ENCODE measurements at places on chromosomes 4 and X.

GRCh38 chrX:29071525-29072320 lies 484.5 kb downstream of the IL1RAPL1 start:
- DNase-seq: no peak

GRCh38 chr4:44017422-44017739 lies 431.2 kb downstream of the KCTD8 start:
- DNase-seq: no peak

- no peak for DNase-seq
Measured at GRCh38 chr4:155822572-155822971, 43.5 kb downstream of the ASIC5 start.

DNA sequence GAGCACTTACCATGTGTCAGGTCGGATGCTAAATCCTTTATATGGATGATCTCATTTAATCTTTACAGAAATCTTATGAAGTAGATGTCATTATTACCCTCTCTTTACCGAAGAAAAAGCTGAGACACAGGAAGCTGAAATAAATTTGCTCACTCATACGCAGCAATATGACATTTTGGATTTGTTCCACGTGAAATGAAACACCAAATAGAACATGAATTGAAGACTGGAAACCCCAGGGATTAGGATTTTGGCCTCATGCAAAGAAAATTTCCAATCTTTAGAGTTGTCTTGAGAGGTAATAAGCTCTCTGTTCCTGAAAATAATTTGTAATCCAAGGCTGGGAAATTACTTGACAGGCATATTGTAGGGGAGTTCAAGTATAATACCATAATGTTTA lies 354.4 kb upstream of the CLNK start:
- DNase-seq: no peak

DNA sequence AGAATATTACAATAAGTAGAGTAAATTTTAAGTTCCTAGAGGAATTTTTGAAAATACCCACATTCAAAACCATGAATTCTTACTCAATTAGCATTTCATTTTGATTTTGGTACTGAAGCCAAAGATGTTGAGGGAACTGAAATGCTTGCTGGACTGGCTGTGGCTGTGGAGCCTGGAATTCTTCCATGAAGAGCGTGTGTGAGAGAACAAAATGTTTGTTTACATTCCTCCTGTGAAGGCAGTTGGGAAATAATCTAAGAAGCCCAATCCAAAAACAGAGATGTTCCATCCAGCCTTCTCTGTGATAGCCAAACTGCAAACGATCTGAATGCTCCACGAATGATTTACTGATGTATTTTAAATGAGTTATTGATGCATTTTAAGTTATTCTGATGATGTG lies 3.8 kb upstream of the ADH1B start:
- no peak for DNase-seq

GRCh38 chrX:104795804-104796203 lies 229.8 kb downstream of the IL1RAPL2 start:
- no peak for DNase-seq

DNA sequence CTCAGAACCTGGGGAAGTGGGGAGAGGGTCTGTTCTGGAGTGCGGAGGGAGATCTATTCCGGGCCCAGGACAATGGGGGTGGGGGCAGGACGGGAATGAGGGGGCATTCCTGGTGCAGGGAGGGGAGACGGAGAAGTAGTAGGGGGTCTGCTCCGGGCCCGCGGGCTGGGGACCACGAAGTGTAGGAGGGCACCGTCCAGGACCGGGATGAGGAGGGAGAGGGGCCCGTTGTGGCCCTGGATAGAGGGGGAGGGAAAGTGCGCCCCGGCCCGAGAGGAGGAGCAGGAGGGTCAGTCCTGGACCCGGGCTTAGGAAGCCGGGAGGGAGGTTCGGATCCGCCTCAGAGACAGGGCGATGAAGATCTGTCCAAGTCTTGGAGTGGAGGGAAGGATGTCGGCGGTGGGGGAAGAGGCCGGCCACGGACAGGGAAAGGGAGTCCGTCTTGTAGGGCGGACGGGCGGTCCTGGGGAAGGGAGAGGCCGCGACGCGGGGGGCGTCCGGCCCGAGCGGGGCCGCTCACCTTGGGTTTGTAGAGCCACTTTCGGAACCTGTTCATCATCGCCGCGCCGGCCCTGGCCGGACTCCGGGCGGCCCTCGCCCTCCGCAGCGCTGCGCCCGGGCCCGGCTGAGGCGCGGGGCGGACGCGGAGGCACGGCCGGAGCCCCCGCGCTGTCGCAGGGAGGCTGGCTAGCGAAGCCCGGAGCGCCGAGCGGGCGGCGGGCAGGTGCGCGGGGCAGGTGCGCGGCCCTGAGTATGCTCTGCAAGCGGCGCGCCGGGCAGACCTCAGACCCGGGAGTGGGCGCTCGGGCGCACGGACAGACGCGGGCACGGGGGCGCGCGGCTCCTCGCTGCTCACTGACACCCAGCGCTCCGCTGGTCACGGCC lies at the start of gene ZFYVE28:
TSS of gene ZFYVE28 (minus strand) at position 881 of the 885 bp plus-strand sequence. CDS start at position 559, 322 bp downstream.
- DNase-seq: no peak

- DNase-seq: no peak
Measured at GRCh38 chr4:183030309-183030708, 68.7 kb upstream of the WWC2 start.

DNA sequence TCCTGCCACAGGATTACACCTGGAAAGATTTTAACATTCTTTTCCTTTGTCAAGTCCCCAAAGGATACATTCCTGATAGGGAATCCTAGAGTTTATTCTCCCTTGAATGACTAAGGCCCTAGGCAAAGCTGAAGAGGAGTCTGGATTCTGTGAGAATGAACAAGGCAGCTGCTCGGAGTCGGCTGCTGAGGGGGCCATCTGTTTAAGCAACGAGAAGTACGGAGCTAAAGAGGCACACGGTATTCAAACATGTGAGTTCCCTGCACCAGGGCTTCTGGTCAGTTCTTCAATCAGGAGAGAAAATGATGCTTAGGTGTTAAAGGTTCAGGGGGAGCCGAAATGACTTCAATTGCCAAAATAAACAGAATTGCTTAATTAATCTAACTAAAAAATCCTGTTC lies 97.6 kb downstream of the MGST2 start:
- no peak for DNase-seq

DNA sequence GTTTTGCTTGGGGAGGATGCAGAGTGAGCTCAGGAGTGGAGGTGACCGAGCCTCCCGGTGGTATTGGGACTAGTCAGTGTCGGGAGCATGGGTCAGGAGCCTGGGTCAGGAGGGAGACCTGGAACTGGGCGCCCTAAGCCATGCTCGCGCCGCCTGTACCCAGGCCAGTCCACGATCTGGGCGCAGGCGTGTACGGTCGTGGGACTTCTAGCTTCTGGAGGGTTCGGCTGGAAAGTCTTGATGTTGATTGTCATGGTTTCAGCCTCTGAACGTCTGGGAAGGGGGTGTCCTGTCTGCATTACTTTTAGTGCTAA lies 244 bp downstream of the EIF2S3 start:
- DNase-seq: no peak

GRCh38 chrX:121151293-121151692 lies 103.9 kb downstream of the GLUD2 start:
- no peak for DNase-seq

DNA sequence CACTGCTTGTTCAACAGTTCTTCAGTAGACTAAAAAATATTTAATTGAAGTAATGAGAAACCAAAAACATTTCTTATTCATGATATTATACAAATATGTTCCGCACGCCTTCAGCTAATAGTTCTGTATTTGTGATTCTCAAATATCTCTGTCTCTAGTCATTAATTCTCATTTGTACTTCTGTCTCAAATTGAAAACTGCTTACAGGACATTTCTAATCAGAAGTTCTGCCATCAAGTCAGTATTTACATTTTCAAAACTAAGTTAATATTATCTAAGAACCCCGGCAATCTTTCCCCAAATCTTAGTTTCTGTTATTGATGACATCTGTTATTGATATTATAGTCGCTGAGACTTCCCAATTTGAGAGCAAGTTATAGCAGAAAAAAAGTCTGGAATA lies 78.6 kb upstream of the PGRMC2 start:
- DNase-seq: no peak

DNA sequence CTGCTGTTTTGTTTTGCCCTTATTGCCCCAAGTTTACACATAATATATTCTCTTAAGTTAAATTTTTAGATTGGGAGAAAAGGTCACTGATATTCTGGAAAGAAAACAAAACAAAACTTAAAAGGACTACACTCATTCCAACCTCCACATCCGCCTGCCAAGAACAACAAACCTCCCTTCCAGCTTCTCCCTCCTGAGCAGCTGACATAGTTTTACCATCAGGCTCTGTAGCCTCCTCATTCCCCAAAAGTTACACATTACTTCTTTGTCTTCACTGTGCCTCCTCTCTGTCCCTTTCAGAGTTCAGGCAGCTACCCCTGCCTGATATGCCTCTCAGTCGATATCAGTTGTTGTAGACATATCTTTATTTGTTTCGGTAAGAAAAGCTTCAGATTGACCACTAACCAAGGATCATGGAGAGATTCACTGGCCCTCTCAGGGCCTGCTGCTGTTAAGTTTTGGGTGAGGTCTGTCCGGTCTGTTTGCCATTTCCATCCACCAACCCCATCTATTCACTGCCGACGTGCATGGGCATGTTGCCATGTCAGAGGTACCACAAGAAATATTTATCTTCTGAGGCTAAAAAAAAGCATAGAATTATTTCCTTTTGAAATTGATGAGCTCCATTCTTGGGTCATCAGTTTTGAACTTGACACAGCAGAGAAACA lies 164.1 kb downstream of the GASK1B start:
- DNase-seq: no peak

DNA sequence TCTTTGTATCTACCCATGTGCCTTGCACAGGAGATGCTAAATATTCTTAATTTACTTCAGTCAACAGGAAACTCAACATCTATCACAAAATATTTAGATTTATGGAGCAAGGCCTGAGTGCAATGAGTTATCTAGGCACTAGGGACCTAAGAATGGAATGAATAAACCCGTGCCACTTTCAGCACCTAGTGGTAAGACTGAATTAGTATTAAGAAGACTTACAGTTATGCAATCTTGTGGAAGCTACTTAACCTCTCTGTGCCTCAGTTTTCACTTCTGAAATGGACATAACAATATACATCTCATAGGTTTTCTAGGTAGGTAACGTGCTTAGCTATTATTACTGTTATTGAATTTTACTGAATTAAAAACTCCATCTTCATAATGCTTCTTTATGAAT lies 144.6 kb upstream of the MAP3K15 start:
- no peak for DNase-seq

DNA sequence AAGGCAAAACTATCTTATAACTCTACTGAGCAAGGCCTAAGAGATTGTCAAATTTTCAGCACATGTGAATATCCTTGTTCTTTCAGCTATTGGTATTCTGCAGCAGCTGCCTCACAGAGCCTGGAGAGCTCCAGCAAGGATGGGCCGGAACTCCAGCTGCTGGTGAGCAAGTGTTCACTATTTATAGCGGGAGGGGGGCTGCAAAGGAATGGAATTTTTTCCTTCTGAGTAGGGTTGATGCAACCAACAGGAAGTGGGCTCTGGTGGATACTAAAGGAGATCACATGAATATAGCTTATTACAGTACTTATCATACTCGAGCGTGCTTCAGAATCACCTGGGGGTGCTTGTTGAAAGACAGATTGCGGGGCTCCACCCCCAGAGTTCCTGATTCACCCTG lies 20.2 kb upstream of the SETD7 start:
- DNase-seq: no peak

DNA sequence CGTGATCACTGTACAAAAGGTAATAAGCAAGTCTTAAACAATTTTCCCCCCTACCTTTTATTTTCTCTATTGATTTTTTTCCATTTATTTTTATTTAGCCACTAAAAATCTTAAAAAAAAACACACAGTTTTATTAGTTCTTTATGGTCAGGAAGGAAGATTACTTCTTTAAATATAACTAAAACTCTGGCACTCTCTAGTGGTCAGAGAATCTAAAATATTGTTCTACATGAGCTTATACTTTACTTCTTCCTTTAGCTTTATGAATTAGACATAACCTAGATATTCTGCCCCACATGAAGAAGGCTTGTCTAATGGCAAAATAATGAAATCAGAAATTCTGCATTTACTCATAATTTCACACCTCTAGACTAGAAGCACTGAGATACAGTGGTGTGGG lies 135.2 kb downstream of the PDE5A start:
- no peak for DNase-seq

DNA sequence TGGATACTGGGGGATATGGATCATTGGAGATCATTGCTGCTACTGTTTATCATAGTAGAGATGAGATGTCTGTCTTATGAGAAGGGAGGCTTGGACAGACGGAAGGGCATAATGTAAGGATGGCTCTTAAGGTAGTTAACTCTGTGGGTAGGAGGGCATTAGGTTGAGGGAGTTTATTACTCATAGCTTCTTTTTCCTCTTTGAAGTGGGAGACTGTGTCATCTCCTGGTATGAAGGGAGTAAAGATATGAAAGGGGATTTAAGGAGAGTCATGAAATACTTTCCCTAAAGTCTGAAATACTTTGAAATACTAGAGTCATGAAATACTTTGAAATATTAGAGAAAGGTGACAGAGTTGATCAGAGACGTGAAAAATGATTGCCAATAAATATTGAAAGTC lies 255.5 kb upstream of the PITX2 start:
- no peak for DNase-seq

GRCh38 chr4:185469580-185470154 lies 1.9 kb downstream of the CCDC110 start:
- DNase-seq: no peak

- no peak for DNase-seq
Measured at GRCh38 chrX:23699636-23700194, 32.4 kb downstream of the PRDX4 start.

DNA sequence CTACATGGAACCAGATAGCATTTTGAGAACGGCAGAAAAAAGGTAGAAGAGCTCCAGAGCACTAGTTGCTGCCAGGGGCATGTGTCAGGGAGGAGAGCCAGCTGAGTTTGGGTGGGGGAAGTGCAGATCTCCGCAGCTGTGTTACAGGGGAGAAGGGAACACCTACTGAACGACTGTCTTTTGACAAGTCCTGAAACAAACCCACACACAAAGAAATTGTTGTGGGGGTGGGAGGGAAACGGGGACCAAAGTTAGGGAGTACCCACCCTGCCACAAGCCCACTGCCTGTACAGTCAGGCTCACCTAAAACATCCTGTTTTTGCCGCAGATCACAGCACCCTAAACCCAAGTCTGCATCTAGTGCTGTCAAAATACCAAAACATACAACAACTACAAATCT lies 55.5 kb downstream of the LEF1 start:
- no peak for DNase-seq

GRCh38 chr4:14908635-14909034 lies 93.6 kb upstream of the CPEB2 start:
- no peak for DNase-seq

DNA sequence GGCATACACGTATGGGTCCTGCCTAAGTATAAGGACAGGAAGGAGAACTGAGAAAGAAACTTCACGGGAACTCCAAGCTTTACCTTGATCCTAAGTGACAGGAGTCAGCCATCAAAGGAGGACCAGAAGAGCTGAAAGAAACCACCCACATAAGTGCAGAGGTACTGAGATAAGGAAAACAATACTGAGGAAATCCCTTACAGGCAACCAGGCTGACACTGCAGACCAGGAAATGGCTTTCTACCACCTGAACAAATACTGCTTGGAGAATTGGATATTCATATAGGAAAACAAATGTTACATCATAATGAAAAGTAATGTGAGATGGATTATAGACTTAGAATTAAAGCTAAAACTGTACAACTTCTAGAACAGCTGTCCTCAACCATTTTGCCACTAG lies 127.0 kb downstream of the IL15 start:
- DNase-seq: no peak

Data from GM12878 (cell line).